Activated T-helper 9 cell treated with anti-CD3 and anti-CD28 coated beads, Interleukin-2, amount 50 U/mL, for 16 hours (primary cell): ENCODE measurements at places on chromosomes 3 and 15.

DNA sequence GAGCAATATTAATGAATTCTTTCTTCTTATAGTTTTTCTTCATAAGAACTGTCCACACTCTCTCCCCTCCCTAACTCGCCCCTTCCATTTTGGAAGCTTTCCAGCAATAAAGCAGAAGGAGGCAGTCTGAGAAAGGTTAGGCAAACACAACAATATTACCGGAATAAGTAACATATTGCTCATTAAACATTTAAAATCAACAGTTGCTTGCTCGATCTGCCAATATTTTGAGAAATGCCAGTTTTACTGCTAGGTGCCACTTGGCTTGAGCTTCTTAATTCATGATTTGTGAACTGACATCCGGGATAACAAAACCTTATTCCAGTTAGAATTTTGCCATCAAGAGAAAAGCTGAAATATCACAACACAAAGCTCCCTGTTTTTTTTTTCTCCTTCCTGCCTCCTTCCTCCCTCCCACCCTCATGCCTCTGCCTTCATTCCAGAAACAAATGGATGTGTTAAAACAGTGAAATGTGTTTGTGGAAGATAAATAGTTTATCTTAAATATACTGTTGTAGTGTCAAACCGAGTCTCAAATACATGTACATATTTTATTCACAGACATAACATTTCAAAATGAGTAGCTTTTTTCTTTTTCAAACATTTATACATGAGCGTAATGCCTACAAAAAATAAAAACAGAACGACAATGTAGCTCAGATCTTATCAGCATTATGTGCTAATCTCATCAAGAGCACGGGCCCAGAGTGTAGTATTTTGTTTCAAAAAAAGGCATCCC lies 253.7 kb downstream of the GAP43 start:
- no peak for DNase-seq

GRCh38 chr15:74884428-74885223 lies 5.2 kb upstream of the MPI start:
- DNase-seq: no peak

- no peak for DNase-seq
These were observed 1.0 kb downstream of the P3H2 start for GRCh38 chr3:190119461-190120268.

GRCh38 chr3:136728918-136729317 lies 23.3 kb downstream of the STAG1 start:
- DNase-seq: no peak

DNA sequence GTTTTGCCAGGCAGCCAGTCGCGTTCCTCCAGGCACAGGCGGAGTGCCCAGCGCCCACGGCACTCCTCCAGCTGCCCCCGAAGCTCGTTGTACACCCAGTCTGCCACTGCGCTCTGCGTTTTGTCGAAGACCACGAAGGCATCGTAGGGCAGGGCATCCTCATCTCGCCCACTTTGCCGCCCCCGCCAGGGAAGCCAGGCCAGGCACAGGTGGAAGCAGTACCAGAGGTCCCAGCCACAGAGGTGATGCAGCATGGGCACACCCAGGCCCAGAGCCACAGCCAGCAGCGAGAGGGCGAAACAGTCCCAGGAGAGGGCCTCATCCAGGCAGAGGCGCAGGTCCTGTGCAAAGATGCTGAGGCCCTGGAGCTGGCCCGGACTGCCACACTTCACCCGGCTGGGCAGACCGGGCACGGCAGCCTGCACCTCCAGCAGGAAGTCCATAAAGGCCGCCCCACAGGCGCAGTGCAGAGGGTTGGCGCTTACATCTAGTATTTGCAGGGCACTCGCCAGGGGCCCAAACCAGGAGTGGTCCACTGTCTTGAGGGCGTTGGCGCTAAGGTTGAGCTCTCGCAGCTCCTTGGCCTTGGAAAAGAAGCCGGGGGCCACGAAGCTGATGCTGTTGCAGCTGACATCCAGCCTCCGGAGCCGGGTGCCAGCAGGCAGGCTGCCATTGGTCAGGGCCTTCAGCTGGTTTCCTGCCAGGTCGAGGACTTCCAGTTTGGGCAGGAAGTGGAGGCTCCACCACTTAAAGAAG lies 3.7 kb downstream of the TLR9 start:
- DNase-seq: no peak

- no peak for DNase-seq
These were observed 157.2 kb upstream of the IL12A start for GRCh38 chr3:159831466-159831865.

DNA sequence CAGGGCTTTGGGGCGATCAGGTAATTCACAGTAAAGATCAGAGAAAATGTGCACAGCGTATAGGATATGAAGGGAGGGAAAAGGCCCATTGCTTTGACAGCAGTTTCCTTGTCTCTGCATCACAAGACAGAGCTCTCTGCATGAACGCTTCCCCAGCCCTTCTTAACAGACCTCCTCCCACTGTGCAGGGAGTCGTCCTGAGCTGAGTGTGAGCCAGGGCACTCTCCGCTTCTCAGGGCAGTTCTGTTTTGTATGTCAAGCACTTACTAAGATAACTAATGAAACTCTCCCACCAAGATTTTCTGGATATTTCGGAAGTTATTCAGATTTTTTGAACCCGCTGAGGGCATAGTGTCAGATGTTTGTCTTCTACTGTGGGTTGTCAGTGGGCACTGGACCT lies 105.8 kb upstream of the C15orf61 start:
- no peak for DNase-seq

DNA sequence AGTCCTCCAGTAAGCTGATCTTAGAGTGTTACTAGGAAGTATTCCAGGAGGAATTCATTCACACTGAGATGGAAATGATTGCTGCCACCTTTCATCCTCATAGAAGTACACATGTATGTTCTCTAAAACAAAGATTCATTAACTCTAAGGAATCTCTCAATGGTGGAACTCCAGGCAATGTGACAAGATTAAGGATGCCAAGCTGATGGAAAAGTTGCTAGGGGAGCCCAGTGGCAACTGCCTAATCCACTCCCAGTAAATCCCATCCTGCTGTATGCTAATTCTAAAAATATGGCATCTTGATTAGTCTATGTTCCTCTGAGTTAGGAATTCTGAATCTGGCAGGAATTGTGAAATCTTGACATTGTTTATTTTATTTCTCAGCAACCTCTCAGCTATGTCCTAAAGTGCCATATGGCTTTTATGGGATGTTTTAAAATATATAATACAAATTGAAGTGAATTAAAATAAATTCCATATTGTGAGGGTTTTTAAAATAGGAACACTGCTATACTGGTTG lies 210.0 kb upstream of the TRIM42 start:
- DNase-seq: no peak

DNA sequence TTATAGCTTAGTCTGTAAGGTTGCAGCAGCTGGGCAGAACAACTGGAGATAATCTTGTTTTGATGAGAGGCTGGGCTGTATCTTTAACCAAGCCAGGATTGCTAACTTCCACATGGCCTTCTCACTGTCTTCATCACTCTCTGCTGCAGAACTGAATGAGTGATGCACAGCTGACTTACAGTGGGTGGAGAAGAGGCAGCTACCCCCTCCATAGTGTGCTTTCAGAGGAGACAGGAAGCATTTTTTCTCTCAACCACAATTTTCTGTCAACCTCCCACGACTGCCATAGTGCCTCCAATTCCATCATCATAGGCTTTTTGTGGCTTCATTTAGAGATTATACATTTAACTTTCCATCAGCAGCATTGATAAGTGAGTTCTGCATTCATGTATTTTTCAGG lies 168.2 kb downstream of the CLSTN2 start:
- no peak for DNase-seq

- no peak for DNase-seq
These were observed 18.1 kb downstream of the PPM1L start for GRCh38 chr3:160774172-160774571.

DNA sequence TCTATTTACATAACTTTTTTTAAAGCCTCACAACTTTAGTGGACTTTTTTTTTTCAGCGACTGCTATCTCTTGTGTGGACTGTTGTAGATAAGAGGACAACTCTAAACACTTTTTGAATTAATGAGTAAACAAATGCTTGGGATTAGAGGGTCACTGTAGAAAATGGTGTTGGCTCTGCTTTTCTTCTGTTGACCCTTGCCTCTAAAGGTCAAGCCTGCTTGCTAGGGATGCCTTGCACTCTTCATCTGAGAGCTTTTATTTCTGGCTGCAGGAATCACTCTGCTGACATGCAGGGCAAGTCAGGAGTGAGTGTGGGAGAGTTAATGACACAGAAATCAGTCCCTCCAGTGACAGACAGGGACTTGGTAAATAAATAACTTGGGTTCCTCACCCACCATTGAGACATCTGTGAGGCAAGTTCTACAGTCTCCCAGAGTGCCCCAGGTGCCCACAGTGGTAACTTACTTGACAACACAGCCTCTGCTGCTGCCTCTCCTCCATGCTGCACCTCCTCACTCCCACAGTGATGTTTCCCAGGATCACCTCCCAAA lies 390.1 kb downstream of the IL20RB start:
- DNase-seq: no peak

DNA sequence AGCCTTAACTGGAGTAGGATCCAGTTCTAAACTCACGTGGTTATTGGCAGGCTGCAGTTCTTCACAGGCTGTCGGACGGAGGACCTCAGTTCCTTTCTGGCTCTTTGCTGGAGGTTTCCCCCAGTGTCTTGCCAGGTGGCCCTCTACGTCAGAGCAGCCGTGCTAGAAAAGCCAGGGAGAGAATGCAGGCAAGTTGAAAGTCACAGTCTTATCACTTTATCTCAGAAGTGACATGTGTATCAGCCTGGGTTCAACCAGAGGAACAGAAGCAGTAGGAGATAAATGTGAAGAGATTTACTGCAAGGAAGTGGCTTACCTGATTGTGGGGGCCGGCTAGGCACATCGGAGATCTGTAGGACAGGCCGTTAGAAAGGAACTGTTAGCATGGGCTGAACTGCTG lies 125.3 kb upstream of the BNIP2 start:
- no peak for DNase-seq

DNA sequence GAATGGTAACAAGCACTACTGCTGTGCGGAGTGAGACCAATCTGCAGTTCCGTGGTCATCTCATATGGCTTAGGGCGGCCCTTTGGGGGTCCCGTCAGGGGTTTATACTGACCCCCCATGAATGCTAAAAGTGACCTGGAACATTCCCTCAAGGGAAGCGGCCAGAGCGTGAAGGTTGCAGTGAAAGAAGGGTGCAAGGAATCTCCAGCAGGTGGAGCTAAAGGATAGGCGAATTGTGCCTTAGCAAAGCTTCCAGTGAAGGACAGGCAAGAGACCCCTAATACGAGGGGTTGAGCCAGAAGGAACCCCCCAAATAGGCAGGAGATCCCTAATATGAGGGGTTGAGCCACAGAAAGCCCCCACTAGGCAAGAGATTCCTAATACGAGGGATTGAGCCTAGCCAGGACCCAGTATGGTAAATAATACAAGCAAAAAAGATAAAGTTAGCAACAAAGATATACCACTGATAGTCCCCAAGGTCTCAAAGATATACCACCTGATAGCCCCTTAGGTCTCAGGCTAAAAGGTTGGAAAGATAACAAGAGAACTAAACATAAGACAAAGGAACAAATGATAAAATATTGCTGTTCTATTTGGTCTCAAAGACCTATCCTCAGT lies 32.8 kb downstream of the ZNF589 start:
- peak; percentile 15 for DNase-seq

DNA sequence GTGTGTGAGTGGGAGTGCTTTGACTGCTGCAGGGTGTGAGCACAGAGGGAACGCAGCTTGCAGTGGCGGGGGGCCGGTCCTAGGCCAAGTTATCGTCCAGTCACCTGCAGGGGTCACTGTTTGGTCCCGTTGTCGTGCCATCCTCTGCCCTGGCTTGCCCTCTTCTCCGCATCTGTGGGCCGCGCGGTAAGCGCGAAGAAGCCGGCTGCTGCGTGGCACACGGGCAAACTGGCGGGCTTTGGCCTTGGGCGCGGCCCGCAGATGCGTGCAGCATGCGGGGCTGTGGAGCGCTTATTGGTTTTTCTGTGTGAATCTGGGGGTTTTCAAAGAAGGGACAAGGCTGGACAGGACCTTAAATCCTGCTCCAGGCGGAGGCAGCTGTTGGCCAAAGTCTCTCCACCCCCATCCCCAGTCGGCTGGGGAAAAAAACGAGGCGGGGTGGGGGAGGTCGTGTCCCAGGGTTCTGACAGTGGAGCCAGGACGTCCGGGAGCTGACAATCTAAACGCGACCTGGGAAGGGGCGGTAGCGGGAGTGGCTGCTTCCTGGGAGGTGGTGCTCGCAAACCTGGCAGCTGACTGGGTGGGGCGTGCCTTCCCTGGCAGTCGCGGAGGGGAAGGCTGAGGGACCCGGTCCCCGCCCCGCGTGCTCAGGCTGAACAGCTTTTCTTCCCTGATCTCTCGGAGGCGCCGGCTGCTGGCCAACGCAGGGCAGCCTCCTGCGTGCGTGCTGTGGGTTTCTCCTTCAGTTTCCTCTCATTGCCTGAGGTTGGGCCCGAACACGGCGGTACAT lies 39.7 kb upstream of the VEPH1 start:
- DNase-seq: no peak

GRCh38 chr3:23648326-23648995 lies 157.3 kb upstream of the UBE2E1 start:
- no peak for DNase-seq

- DNase-seq: no peak
These were observed 3.2 kb downstream of the SFMBT1 start for GRCh38 chr3:53042651-53043050.
